Esophagus mucosa (tissue), 1 donor: ENCODE measurements at places on chromosomes 4 and X.

DNA sequence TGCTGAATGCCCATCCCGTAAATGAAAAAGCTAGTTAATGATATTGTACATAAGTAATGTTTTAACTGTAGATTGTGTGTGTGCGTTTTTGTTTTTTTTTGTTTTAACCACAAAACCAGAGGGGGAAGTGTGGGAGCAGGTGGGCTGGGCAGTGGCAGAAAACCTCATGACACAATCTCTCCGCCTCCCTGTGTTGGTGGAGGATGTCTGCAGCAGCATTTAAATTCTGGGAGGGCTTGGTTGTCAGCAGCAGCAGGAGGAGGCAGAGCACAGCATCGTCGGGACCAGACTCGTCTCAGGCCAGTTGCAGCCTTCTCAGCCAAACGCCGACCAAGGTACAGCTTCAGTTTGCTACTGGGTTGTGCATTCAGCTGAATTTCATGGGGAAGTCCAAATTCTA lies at the start of gene SPP1:
TSS of gene SPP1 (plus strand) at position 249 of the 400 bp plus-strand sequence. CDS start 1,182 bp downstream, outside the sequence.
- no peak for ATAC-seq

GRCh38 chrX:37753384-37753783 lies 26.5 kb upstream of the CYBB start:
- ATAC-seq, result no peak

- peak; percentile 48 for ATAC-seq
Measured at GRCh38 chrX:131677655-131678628, 134.1 kb downstream of the OR13H1 start.

DNA sequence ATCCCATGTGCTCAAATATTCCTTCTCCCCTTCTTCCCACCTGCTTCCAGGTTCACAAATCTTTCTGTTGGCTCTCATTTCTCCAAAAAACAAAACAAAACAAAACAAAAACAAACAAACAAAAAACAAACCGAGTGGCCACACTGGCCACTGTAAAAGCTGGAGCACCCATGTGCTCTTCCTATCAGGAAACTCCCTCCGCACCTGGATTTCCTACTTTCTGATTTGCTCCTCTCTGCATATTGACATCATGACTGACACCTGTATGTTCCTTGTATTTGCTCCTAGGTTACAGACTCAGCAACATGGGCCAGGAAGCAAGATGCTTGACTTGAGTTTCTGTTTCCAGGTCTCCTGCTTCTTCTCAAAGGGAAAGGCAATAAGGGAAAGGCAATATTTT lies 258.8 kb downstream of the GPC3 start:
- no peak for ATAC-seq

GRCh38 chr4:17494258-17495190 lies 17.4 kb downstream of the QDPR start:
- peak; percentile 11 for ATAC-seq

DNA sequence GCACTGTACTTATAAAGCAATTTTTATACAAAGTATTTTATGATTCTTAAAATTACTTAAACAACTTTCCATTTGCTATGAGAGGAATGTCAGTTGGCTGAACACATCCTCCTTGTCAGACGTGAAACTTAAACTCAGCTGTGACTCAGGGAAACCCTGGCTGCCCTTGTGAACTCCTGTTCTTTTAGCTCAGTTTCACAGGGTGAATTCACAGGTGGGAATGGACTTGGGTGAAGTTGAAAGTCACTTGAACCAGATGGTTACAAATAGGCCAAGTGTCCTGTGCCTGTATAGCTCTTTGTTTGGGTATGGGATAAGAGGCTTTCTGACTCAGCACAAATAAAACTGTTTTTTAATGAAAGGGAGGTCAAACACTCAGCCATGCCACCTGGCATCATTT lies 67.4 kb upstream of the FAM47B start:
- ATAC-seq, result no peak

GRCh38 chr4:16642897-16643296 lies 255.5 kb downstream of the LDB2 start:
- no peak for ATAC-seq
